Liver (tissue), 10 donors: ENCODE measurements at places on chromosomes 12 and 14. TPM values are rescaled to one million over a fixed set of nuclear protein-coding genes. Genes with fewer than 3 reads are reported as not detected.

DNA sequence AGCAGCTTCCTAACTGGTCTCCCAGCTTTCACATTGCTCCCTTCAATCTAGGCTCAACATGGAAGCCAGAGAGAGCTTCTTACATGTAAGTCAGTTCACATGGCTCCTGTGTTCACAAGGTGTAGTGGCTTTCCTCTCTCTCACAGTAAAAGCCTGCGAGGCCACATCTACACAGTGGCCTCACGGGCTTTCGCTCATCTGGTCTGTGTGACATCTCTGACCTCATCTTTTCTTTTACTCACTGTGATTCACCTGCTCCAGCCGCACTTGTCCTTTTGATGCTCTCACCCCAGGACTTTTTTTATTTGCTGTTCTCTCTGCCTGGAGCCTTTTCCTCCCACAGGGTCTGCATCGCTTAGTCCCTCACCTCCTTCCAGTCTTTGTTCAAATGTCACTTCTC is 122.1 kb downstream of the SLC5A8 start:
- no peak for DNase-seq

DNA sequence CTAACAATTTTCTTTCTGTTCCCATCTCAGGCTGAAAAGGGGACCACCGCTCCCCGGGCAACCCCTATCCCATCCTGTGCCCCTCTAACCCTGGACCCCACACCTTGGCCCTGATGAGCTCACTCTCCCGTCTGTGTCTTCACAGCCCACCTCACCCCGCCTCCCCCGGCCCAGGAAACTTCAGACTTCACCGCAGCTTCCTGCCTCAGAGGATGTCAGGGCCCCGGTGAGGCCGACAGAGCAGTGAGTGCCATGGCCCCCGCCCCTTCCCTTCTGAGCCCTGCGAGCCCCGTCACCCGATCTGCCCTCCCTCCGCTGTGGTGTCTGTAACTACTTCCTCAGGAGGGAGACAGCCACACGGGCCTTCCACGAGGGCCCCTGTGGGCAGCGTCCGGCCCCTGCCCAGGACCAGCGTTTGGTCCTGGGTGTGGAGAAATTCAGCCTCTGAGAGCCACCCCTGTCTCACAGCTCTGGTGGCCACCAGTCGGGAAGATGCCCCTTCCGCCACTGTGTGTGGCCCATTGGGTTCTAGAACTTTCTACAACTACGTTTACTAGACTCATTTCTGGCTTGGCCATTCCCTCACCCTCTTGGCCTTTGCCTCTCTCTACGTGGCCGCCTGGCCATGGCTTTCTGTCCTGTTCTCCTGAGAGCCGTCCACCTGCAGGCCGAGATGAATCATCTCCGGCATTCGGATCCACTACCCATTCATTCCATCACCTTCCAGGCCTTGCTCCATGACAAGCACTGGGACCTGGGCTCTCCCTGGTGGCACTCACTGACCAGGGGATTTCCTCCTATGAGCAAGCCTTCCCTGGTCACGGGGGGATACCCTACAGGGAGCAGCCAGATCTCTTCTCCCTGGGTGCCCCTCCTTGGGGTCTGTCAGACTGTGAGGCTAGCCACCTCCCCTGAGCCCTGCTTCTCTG is 3.4 kb downstream of the RHOF start:
- DNase-seq: no peak

- no peak for DNase-seq
These were observed 1.1 kb downstream of the LIN52 start for GRCh38 chr14:74085828-74086227.

- no peak for DNase-seq
These were observed 377.1 kb upstream of the RGS6 start for GRCh38 chr14:71554959-71555612.

- DNase-seq: no peak
These were observed 93.9 kb downstream of the DNAI7 start for GRCh38 chr12:25101092-25101445.

DNA sequence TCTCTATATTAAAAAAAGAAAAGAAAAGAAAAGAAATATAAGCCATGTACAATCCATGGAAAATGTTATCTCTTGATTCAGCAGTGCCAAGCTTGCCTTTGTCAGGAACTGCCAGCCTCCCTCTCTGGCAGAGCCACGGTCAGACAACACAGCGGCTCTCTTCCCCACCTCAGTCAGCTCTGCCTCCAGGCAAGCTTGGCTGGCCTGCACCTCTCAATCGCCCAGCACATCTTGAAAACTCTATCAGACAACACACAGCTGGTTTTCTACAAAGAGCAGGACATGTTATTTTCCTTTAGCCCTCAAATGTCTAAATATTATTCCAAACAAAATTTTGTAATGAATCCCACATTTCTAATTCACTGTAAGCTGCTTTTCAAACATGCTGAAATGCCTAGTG is 20.0 kb upstream of the GCH1 start:
- no peak for DNase-seq

The PIK3C2G gene
- 14.0 TPM for total RNA-seq

The TSHR gene
- not detected for total RNA-seq

DNA sequence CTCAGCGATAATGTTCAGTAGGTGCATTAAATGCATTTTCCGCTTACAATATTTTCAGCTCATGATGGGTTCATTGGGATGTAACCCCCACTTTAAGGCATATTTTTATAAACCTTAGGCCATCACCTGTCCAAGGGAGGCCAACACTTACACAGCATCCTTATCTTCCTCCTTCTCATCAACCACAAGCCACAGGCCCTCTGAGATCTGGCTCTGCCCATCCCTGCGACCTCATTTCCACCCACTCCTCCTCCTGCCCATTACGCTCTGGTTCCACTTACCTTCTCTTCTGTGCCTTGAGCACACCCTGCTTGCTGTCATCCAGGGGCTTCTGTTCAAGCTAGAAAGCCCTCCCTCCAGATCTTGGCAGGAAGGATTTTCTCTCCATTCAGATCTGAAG is 93.2 kb downstream of the EGLN3 start:
- no peak for DNase-seq

DNA sequence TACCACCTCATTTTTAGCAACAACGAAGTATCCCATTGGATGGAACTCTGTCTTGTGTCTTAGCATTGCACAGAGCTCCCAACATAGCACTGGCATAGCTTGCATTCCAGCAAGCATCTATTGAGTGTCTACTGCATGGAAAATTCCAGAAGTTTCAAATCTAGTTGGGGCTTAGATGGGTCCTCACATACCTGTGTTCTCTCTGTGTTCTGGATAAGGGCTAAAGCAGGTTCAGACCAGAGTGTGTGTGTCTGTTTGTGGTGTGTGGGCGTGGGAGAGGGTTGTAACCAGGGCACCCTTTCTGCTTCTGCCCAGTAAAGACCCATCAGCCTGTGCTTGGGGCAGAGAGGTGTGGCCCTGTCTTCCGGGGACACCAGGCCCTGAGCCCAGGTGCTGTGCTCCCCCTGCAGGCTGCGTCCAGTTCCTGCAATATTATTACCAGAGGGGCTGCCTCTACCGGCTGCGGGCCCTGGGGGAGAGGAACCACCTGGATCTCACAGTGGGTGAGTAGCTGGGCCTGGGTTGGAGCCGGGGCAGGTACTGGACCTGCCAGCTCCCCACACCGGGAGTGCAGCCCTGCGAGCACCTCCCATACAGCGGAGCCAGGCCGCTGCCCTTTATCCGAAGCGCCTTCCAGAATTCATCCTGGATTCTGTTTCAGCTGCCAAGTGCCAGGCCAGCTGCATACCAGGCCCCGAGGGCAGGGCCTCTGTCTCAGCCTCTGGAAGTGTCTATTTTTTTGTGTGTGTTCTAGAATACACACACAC is 20.3 kb downstream of the RHOF start:
- DNase-seq: peak; percentile 84

The NYNRIN gene
- total RNA-seq: 11.0 TPM

DNA sequence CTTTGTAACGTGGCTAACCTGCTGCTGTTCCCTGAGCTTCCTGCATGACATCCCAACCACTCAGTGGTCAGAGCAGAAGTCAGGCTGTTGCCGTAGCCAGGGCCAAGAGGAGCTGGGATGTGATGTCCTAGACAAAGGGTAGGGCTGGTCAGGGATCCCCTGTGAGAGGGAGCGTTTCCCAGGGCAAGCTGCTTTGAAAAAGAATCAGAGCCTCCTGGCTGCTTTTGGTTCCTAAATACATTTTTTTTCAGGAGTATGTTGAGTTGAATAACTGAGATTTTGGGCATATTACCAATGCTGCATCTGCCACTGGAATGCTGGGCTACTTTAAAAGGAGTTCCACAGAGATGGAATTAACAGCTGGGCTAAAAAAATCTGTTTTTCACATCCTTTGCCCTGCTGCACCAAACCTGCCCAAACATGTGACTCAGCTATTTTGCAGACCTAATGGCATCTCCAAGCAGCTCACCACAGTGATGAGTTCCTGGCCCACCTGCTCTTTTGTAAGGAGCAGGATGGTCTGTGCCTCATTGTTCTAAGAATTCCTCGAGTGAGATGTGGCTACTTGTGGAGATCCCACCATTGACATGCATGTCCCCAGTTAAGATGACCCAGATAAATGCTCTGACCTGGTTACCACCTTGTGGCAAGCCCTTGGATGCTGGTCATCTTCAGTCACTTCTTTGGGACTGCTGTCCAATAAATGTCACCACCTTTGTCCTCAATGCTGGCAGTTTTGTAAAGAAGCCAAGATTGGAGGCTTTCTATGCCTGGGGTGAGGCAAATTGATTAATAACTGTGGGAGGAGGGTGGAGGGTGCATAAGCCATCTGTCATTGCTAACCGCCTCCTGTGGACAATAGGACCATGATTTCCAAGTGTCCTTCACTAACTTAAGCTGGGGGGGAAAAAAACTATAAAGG is 24.1 kb downstream of the ANKRD13A start:
- no peak for DNase-seq

DNA sequence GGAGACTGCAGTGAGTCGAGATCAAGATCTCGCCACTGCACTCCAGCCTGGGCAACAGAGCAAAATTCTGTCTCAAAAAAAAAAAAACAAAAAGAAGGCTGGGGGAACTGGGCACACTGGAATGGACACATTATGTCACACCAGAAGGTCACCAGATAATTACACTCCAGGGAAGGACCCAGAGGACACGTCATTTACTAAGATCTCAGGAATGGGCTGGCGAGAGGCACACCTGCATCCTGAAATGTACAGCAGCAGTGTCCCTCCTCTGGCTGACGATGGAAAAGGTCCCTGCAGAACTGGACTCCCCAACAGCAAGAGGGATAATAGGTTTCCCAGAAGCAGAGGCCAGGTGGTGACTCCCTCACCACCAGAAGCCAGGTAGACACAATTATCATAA is 243.5 kb downstream of the BCL11B start:
- no peak for DNase-seq

GRCh38 chr12:104288635-104289274 is 14.8 kb upstream of the EID3 start:
- peak; percentile 84 for DNase-seq

The TAS2R7 gene
- total RNA-seq: not detected

The NANOG gene
- total RNA-seq: 0.17 TPM

The LRTM2 gene
- total RNA-seq: not detected

DNA sequence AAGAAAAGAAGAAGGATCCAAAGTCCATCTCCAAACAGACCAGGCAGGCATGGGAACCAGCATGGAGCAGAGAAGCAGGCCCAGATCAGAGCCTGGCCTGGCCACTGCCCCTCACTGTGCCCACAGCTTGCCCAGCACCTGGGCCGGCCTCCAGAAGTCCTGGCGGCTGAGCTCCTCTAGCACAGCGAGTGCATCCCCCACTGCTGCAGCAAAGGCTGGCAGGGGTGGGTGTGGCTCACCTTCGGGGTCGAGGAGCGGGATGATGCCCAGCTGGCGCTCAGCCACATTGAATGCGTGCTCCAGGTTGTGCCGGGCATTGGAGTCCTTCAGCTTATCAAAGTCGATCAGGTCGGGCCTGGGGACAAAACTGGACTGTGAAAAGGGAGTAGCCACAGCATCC is 78.7 kb downstream of the SPTB start:
- no peak for DNase-seq

- no peak for DNase-seq
These were observed 19.1 kb downstream of the TUNAR start for GRCh38 chr14:95895720-95896119.

DNA sequence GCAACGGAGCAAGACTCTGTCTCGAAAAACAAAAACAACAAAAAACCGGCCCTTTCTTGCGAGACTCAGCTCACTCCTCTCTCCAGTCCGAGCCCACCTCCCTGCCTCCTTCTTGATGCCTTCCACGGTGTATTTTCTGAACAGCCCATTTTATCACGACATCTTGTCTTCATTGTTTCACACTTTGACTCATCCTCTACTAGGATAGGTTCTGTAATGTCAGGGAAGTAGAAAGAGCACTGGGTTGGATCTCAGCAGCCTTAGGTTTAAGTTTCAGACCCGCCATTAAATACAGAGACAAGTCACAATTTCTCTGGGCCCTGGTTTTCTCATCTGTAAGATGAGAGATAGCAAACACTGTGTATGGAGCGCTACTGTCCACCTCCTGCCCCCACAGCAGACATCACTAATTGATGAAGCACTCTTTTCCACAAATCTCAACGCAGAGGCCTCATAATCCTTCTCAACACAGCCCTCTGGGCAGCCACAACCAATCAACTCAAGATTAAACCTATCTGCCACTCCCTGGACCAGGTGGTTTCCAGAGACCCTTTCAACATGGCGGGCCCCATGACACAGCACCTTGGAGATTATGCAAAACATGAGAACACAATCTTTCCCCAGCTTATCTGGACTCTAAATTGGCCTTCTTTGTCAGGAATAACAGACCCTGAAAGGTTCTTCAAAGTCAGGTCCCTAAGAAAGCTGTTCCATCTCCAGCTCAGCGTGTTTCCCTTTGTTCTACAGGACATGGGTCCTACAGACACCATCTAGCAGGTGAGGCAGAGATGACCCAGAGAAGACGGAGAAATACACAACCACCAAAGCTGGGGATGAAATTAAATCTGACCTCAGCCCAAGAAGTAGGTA is 35.6 kb downstream of the CCDC88C start:
- no peak for DNase-seq

GRCh38 chr12:53058674-53059433 is 9.0 kb downstream of the TNS2 start:
- no peak for DNase-seq

The KRT71 gene
- not detected for total RNA-seq

DNA sequence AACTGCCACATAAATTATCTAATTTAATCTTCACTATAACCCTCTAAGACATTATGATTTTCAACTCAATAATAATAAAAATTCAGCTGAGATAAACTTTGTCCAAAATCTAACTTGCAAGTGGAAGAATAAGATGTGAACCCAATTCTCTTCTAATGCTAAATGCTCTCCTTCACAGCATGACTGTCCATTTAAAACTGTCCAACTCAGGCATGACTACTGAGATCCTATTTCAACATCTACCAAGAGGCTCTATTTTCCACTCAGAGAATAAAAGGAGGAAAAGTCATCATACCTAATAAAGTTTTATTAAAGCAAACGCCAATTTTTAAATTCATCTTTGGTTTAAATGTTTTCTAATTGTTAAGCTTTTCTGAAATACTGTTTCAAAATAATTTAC is 183.6 kb downstream of the MED13L start:
- no peak for DNase-seq

- no peak for DNase-seq
These were observed 164.1 kb downstream of the SPTSSA start for GRCh38 chr14:34297786-34298520.

- DNase-seq: no peak
These were observed 338.4 kb downstream of the ADAMTS20 start for GRCh38 chr12:43213608-43214007.

The DMAC2L gene
- 6.3 TPM for total RNA-seq

- DNase-seq: no peak
These were observed 136.4 kb upstream of the LGR5 start for GRCh38 chr12:71303199-71303598.

GRCh38 chr14:59186306-59186705 is 2.2 kb upstream of the DAAM1 start:
- DNase-seq: no peak

GRCh38 chr12:107731366-107731765 is 29.6 kb downstream of the PRDM4 start:
- DNase-seq: no peak
